ENCODE measurements at places on chromosomes 2 and 18.

DNA sequence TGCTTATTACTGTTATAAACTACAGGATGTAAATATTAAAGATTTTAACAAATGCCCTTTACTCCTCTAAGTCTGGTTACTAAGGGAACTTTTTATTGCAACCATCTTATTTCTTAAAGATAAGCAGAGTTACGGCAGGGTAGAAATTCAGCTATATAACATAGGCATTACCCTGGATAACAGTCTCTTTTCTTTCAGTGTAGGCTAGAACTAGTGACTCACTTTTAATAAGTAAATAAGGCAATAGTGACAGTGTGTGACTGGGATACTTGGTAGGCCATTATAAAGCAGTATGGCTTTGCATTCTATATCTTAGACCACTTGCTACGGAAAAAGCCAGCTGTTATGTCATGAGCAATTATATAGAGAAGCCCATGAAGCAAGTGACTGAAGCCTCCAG, 1041.0 kb upstream of the NRXN1 start:
- DNase-seq, result no peak

DNA sequence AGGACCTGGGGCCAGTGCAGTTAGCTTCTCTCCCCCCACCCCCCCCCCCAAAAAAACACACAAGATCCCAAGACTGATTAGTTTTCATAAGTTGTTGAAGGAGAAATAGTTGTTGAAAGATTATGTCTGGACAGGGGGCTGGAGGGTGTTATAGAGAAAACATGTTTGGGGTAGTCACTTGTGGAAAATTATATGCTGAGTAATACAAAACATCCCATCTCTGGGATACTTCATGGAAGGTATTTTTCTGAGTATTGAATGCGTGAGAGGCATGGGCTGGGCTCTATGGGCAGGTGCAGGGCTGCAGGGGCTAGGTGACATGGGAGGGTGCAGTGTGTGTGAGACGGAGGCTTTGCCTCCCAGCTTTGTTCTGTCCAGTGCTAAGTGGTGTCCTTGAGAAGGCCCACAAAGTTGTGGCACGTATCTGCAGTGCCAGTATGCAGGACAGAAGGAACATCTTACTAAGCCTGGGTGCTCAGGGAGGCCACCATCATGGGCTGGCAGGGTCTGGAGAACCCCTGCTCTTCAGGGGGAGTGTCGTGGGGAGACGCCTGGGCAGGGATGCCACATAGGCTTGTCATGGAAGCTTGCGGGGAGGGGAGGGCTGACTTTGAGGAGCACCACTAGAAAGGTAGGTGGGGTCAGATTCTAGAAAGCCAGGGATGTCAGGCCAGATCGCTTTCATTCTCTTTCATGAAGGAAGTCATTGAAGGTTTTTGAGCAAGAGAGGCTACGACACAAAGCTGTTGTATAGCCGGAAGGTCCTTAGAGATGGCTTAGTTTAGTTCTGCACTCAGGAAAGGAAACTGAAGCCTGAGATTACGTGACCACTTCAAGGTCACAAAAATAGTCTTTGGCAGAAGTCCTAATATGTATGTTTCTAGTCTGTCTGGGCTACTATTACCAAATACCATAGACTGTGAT, 232.0 kb downstream of the LDLRAD4 start:
- DNase-seq, result no peak

DNA sequence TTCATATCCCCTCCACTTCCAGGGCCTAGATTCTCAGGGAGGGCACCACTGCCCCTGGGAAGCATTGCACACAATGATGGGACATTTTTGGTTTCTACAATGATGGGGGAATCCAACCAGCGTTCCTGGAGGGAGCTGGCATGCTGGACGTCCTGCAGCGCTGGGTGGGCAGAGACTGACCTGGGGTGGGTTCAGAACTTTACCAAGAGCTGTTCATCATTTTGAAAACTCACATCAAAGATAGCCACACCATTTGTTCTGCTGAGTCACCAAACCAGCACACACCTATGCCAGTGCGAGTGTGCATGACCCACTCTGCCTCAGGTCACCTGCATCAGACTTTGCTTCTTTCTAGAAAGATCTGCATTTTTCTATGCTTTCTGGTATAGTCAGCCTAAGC, 14.1 kb upstream of the ARMC9 start:
- DNase-seq, result no peak

DNA sequence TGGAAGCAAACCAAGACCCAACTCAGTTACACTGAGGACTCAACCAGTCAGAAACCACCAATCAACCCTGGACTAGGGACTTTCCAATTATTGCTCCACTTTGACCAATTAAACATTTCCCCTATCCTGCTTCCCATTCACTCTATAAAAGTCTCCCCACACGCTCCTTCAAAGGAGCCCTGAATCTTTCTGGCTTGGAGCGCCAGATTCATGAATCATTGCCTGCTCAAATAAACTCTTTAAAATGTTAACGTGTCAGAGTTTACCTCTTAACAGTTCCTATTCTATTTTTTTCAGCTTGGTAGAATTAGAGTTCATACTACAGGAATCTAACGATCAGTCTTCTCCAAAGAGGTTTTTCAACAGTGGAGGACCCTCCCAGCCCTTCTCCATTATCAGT, 20.7 kb upstream of the SULT1C2 start:
- DNase-seq, result no peak

DNA sequence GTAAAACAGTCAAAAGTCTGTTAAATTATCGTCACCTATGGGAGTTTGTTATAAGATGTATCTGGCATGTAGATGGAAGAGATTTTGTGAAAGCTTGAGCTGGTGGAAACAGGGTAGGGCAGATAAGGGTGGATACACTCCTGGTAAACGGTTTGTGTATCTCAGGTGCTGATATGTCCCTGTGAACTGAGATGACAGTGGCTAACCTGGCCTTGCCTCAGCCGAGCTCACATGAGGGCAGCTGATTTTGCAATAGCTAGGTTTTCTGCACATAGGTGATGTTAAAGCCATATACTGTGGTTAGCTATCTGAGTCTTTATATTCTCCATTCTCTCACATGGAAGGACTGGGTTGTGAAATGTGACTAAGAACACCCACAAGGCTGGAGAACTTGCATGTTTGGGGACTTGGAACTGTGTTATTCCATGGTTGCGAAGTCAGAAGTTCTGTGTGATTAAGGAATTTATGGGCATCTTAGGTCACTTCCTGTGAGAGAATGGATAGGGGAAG, 205.1 kb downstream of the TPGS2 start:
- no peak for DNase-seq

DNA sequence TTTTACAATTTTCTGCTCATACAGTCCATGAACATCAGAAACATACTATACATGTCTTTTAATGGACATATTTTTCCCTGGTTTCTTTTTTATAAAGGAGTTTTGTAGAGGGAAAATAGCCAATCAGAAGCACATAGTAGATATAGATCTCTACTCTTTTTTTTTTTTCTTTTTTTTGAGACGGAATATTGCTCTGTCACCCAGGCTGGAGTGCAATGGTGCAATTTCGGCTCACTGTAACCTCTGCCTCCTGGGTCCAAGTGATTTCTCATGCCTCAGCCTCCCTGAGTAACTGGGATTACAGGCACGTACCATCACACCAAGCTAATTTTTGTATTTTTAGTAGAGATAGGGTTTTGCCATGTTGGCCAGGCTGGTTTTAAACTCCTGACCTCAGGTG, 83.2 kb upstream of the MGAT5 start:
- no peak for DNase-seq

GRCh38 chr2:150409196-150409595, 78.3 kb downstream of the RND3 start:
- no peak for DNase-seq

DNA sequence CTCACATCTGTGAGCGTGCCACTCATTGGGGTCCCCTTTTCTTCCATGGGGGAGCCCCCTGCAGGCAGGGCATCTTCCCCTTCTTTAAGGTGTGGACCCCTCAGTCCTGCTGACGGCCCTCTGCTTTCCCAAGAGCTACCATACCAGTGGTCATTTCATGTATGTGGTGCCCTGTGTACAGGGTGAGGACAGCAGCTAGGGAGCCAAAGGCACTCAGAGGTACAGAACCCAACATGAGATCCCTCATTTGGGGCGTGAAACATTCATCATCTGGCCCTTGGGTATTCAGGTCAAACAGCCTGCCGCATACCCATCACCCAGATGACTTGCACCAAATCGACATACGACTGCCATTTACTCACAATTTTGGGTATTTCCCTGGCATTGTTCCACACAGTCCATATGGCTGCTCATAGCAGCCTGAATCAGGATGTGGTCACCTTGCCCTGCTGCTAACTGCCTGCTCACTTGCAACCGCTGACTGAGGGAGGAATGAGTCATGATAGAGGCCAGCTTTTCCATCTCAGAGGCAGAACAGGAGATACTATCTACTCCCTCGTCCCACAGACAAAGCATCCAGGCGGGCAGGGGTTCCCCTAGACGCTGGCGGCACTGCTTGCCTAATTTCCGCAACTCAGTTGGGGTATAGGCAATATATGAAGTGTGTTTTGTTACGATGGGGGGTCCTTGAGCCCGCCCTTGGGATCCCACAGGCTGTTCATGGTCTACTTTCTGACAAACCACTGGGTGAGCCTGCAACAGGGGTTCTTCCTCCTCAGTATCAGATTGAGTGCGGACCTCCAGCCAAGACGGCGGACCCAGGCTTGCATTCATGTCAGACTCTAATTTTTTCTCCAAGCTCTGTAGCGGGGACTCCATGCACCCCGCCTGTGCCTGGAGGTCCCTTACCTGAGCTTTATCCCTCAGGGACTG, 228.6 kb downstream of the SATB2 start:
- DNase-seq, result peak; percentile 2

DNA sequence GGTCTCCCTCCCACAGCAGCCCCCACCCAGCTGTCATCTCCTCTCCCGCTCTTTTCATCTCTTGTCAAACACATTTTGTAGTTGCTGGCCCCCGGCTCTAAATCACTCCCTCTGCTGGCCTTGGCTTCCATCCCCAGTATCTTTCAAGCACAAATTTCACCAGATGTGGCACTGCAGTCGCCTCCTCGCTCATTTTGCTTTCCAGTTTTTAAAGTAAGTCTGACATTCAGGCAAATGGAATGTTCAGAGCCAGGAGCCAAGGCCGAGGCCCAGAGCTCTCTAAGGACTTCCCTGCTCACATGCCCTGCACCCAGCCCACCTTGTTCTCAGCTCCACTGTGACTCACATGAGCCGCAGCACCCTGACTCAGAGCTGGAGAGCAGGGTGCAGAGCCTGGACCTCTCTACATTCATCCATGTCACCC, 158.4 kb downstream of the GALNT14 start:
- DNase-seq, result no peak

DNA sequence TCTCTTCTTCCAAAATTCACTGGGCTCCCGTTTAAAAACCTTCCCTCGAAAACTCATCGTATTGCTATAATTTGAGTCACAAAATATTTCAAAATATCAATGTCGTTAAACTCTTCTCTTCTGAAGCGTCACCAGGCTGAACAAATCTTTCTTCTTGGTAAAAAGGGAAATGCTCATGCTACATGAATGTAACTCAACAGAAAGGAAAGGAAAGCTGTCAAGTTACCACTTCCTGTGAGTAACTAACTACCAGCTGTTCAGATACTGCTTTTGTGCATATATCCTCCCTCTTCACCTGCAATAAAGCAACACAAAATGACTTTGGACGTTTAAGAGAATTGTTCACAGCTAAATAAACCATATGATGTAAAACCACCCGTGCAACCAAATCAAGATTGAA, 95.4 kb downstream of the DOCK10 start:
- no peak for DNase-seq

GRCh38 chr18:2589345-2590068, 18.1 kb downstream of the NDC80 start:
- DNase-seq, result no peak
